Astrocyte (in vitro differentiated cells and primary cell): ENCODE measurements at places on chromosomes 2 and 18. TPM values are rescaled to one million over a fixed set of nuclear protein-coding genes. Genes with fewer than 3 reads are reported as not detected.

DNA sequence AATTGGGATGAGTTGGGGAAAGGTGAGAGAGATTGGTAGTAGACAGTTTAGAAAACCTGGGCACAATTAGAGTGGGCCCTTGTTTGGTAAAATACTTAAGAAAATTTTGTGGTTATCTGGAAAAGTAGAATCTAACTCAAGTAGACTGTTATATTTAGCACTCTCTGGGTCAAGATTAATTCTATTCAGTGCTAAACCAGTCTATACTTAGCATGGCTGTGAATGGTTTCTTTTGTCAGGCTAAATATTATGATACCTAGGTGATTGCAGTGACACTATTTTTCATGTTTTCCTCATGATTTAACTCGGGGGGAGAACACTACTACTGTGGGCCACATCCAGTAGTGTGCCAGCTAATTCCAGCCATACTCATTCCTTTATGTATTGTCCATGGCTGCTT is 58.9 kb downstream of the KIAA1328 start:
- no peaks in the 10 kb centered on the region for H3K36me3 ChIP-seq
- H3K4me3 ChIP-seq, result no peak overlapping the region

RTP5 gene
- total RNA-seq, result not detected in 2 replicates

CXCR4 gene
- total RNA-seq, result 2.8 and 4.1 TPM in 2 replicates

DNA sequence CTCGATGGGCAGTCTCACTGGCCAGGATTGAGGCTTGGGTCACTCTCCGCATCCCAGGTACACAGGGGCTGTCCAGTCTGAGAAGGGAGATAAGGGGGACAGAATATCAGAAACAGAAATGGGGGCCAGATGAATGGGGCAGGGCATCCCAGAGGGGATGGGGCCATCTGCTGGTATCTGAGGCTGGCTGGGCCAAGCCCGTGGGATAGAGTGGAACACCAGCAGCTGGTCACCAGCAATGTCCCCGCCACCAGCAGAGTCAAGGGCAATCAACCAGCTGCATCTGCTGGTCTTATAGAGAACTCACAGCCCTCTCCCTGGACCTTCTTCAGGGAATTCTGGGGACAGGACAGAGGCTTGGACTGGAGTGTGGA is 128.8 kb upstream of the HAAO start:
- DNase-seq, result no peak
- H3K4me1 ChIP-seq, result peaks cover 45% of the 10 kb centered on the region
- H3K4me3 ChIP-seq, result no peak overlapping the region
- H3K36me3 ChIP-seq, result no peaks in the 10 kb centered on the region
- no peak overlapping the region for H3K27ac ChIP-seq

DNA sequence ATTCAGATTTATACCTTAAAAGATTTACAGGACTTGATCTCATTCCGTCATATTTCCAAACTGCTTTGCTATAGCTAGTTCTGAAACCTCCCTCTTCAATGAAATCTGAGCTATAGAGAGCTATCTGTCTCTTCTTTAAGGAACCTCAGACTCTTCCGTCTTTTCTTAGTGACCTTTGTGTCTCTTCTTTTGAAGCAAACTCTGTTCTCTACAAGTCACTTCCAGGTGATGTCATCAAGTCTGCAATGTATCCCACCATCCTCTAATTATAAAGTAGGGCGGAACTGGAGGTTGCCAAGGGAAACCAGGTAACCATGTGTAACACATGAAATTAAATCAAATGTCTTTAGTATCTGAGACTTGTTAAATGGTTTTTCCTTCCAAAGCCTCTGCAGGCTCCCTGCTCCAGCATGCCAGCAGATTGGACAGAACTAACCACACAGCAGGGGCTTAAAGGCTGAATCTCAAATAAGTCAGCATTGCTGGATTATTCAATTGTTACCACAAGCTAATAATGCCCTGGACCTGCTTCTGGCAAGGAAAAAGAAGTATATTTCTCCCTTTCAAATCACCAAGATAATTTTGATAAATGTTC is 41.2 kb upstream of the PEX13 start:
- DNase-seq, result no peak
- H3K4me1 ChIP-seq, result no peaks in the 10 kb centered on the region
- H3K27ac ChIP-seq, result no peak overlapping the region
- H3K27me3 ChIP-seq, result no peaks in the 10 kb centered on the region
- H3K4me3 ChIP-seq, result no peak overlapping the region

GRCh38 chr2:104420953-104421352 is 433.0 kb upstream of the POU3F3 start:
- no peaks in the 10 kb centered on the region for H3K4me1 ChIP-seq
- H3K36me3 ChIP-seq, result no peaks in the 10 kb centered on the region
- no peak overlapping the region for H3K27ac ChIP-seq
- no peak overlapping the region for H3K4me3 ChIP-seq

- no peak for DNase-seq
- no peak overlapping the region for H3K4me3 ChIP-seq
- H3K27me3 ChIP-seq, result no peaks in the 10 kb centered on the region
- H3K27ac ChIP-seq, result no peak overlapping the region
Measured at GRCh38 chr18:35441857-35442595, 55.7 kb downstream of the INO80C start.

MEIS1 gene
- 3.4 and 5.2 TPM in 2 replicates for total RNA-seq

DNA sequence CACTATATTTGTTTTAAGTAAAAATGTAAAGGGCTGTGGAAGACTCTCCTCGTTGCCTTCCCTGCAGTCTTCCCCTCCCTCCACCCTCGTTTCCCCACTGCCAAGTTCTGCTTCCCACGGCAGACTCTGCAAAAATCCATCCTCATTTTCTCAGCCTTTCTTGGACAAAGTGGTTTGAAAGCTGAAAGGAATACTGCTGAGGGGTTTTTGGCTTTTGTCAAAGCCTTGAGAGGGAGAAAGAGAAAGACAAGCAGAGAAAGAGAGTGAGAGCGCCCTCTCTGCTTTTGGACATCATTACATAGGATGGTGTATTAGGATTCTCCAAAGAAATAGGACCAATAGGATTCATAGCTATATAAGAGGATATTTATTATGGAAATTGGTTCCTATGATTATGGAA is 455.9 kb upstream of the SOX11 start:
- H3K27ac ChIP-seq, result no peak overlapping the region
- DNase-seq, result no peak
- no peaks in the 10 kb centered on the region for H3K27me3 ChIP-seq
- H3K4me3 ChIP-seq, result no peak overlapping the region
